ENCODE measurements at places on chromosomes 3 and 15.

DNA sequence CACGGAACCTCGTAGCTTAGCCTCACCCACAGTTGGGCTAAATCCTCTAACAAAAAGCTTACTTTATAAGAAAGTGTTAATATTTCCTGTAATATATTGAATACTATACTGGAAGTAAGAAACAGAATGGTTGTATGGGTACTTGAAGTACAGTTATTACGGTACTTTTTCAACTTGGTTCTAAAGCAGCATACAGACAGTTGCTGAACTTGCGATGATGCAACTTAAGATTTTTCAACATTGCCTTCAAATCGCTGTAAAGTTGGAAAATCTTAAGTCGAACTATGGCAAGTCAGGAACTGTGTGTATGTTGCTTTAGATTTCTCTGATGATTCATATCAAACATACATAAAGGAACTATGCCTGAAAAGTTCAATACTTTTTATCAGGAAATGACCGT is 204.4 kb upstream of the C2CD4B start:
- DNase-seq = no peak

- no peak for DNase-seq
Observed at GRCh38 chr3:172908771-172909270, 158.3 kb downstream of the ECT2 start.

DNA sequence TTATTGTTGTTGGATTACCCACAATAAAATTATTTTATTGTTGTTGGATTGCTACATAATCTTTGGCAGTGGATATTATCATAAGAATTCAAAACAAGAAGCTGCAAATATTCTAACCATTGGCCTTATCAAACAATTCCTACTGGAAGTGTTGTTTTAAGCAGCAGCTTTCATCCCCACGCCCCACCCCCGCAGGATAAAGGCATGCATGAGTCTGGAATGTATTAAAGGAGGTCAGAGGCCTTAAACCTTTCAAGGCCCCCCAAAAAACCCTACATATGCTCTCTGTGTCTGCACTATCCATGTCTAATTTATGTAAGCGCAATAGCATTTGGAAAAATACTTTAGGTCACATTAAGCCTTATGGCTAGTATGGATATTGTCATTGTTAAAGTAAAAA is 23.1 kb downstream of the P3H2 start:
- no peak for DNase-seq

DNA sequence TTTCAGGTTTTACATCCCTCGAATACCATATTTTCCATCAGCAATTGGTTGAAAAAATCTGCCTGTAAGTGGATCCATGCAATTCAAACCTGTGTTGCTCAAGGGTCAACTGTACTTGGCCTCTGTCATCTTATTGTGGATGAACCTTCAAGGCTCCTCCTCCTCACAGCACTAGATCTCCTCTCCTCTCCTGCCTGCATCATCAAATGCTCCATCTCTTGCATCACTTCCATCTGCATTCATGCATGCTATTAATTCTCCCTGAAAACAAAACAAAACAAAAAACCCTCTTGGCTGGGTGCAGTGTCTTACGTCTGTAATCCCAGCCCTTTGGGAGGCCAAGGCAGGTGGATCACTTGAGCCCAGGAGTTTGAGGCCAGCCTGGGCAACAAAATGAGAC is 10.1 kb downstream of the BCL2L10 start:
- DNase-seq = peak; percentile 94

GRCh38 chr15:65400760-65401610 is 21.8 kb downstream of the IGDCC4 start:
- peak; percentile 83 for DNase-seq

GRCh38 chr3:45606991-45607712 is 12.6 kb downstream of the LIMD1 start:
- DNase-seq = peak; percentile 45

- no peak for DNase-seq
Observed at GRCh38 chr3:49333091-49333490, 6.8 kb downstream of the USP4 start.

DNA sequence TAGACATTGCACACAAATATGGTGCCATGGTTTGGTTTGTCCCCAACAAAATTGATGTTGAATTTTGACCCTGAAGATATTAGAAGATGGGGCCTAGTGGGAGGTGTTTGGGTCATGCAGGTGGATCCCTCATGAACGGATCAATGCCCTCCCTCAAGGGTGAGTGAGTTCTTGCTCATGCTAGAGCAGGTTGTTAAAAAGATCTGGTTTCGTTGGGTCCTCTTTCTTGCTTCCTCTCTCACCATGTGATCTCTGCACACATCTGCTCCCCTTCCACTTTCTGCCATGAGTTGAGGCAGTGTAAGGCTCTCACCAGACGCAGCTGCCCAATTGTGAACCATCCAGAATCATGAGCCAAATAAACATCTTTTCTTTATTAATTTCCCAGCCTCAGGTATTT is 87.8 kb upstream of the MDFIC2 start:
- DNase-seq = no peak

GRCh38 chr15:79130535-79131130 is 40.1 kb upstream of the RASGRF1 start:
- no peak for DNase-seq

GRCh38 chr3:52200981-52201679 is 3.2 kb downstream of the ALAS1 start:
- peak; percentile 79 for DNase-seq

- DNase-seq = peak; percentile 29
Observed at GRCh38 chr3:195906865-195907683, 1.3 kb downstream of the TNK2 start.

GRCh38 chr15:73589766-73590165 is 43.4 kb downstream of the NPTN start:
- no peak for DNase-seq

GRCh38 chr3:139601191-139601961 is 61.8 kb upstream of the RBP1 start:
- DNase-seq = no peak

GRCh38 chr3:151400341-151400740 is 15.8 kb upstream of the P2RY12 start:
- DNase-seq = no peak

- DNase-seq = no peak
Observed at GRCh38 chr3:113051787-113052186, 61.0 kb downstream of the GTPBP8 start.

GRCh38 chr3:68915973-68916372 is 16.4 kb downstream of the TAFA4 start:
- no peak for DNase-seq

- DNase-seq = no peak
Observed at GRCh38 chr3:168647582-168647981, 551.9 kb upstream of the GOLIM4 start.

DNA sequence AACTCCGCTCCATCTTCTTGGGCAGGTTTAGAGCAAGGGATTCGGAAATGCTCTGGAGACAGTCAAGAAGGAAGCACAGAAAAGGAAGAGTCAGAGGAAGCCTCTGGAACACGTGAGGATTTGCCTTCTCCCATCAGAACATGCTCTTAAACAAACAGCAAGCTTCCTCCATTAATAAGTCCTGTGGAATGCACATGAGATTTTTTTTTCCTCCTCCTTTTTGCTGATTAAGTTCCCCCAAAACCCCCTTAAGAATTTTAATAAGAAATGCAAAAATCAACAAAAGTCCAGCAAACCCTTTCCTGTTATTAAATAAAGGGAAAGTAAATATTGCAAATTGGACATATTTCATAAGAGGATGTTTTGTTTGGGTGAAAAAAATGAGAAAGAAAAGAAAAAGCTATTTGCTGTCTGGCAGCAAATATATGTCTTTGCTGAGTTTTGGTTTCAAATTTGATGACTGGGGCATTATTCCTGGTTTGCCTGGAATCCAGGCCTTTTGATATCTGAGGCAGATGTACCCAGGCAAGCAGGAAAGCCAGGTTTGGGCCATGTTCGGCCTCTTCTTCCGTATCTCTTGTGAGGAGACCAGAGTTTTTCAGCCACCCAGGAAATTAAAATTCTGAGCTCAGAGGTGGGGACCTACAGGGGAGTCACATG is 7.9 kb upstream of the TSEN2 start:
- peak; percentile 57 for DNase-seq

DNA sequence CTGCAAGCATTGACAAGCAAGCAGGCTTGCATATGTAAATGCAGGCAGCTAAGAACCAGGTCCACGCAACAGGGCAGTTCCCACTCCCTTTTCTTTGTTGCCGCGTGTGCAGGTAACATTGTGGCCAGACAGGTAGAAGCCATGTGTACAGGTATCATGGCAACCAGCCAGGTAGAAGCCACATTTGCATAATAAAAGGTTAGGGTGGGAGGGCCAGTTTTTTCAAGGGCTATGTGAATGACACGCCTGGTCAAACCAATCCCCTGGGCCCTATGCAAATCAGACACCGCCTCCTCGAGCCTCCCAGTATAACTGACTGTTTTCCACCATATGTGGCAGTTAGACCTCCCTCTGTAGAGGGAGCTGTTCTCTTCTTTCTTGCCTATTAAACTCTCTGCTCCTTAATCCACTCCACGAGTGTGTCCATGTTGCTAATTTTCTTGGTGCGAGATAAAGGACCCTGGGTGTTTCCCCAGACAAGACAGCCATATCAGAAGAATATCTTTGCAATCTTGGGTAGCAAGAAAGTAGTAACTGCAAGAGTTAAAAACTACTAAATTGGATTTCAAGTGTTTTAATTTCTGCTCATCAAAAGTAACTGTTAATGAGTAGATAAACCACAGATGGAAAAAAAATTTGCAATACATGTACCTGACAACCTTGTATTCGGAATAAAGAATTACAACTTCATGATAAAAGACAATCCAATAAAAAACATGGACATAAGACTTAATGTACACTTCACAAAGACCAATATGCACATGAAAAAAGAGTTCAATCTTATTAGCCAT is 21.8 kb downstream of the PCOLCE2 start:
- DNase-seq = no peak

DNA sequence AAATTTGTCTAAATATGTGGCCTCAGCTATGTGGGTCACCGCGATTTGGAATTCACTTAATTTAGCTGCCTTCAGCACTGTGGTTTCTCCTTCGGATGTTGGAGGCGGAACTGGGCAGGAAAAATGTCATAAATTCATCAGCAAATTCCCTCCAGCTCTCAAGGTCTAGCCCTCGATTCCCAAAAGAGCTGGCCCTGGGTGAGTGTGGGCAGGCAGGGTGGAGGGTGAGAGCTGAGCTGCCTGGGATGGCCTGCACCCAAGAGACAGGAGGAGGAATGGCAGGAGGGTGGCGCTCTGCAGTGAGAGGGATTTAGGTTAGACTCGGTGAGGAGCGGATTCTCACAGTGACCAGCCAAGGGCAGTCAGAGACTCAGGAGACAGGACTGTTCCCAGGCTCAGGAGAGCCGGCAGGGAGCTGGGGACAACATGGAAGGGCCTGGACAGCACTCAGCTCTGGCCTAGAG is 57.1 kb downstream of the FEM1B start:
- DNase-seq = peak; percentile 69

GRCh38 chr3:197701841-197702240 is 34.9 kb downstream of the RUBCN start:
- no peak for DNase-seq

- DNase-seq = no peak
Observed at GRCh38 chr15:65821070-65821469, 29.0 kb upstream of the DENND4A start.

- DNase-seq = peak; percentile 53
Observed at GRCh38 chr15:58987036-58987435, 427 bp upstream of the RNF111 start.

DNA sequence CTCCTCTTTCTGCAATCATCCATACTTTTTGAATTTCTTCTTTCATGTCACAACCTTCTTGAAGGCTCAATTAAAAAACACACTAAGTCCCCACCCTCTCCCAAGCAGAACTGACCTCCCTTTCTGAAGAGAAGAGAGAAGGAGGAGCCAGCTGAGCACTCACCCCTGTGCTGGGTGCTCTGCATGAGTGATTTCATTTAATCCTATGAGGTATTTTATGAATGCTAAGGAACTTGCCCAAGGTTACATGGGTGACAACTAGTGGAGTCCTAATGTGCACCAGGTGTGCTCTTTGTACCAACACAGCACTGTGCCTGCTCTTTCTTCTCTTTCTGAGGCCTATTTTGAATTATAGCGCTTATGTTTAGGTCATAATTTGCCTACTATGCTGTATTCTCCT is 135.6 kb downstream of the DUT start:
- no peak for DNase-seq

DNA sequence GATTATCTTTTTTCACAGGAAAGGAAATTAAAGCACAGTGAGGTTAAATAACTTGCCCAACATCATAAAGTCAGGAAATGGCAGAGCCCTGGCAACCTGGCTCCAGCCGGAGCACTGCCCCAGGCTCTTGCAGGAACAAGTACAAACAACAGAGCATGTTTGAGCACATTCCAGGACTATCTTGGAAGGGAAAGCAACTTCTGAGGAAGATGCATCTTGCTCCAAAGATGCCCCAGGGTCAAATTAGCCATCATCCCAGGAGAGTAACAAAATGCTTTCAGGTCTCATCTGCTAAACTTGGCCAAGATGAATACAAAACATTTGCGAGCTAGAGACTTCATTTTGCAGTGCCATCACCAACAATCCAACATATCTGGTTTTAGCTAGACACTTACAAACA is 162.4 kb upstream of the LRRN1 start:
- DNase-seq = no peak
